ENCODE measurements at places on chromosomes 2 and 18.

DNA sequence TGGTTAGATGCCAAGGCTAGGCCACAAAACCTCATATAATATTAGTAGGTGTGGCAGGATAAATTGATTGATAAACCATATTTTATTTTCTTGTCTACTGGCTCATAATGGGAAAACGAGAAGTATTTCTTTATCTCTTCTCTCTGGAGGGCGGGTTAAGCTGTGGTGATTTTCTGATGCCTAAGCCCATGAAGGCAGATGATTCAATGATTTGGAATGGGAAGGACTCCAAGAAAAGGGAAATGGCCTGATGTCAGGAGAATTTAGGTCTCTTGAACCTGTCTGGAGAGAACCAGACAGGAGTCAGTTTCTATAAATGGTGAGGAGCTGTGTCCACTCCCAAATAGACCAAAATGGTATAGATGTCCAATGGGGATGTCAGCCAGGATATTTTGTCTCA is 18.7 kb upstream of the MAP4K3 start:
- no peak for DNase-seq

GRCh38 chr18:55090564-55091188 is 131.4 kb upstream of the CCDC68 start:
- DNase-seq, result no peak

- DNase-seq, result no peak
These were observed 78.2 kb downstream of the PTGR3 start for GRCh38 chr18:75130591-75131328.

- no peak for DNase-seq
These were observed 24.8 kb upstream of the KIDINS220 start for GRCh38 chr2:8862230-8862629.

DNA sequence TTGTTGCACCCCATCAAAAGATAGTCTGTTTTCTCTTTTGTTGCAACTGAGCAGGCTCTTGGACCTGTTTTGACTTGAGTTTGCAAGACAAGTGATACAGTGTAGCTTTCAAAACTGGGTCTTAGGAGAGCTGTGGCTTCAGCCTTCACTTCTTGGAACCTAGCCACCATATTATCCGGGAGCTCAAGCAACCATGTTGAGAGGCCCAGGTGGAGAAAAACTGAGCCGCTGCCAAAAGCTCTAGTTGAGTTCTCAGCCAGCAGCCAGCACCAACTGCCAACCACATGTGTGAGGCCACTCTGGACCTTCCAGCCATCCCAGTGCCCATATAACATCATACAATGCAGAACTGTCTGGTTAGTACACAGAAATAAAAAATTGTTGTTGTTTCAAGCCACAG is 5.4 kb downstream of the CACNB4 start:
- DNase-seq, result no peak

DNA sequence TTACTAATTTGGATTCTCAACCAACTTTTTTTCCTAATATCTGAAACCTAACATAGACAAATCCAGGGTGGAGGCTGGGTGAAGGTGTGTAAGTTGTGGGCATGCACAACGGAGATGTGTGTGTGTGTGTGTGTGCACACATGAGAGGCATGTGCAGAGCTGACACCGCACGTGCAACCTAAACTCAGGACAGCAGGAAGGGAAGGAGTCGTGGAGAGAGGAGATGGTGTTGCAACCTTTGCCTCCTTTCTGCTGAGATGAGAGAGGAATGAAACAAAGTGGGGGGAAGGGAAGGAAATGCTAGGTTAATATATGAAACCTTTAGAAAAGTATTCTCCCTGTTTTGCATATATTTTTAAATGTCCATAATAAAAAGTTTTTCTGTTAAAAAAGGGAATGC is 64.7 kb downstream of the KCTD1 start:
- DNase-seq, result no peak

DNA sequence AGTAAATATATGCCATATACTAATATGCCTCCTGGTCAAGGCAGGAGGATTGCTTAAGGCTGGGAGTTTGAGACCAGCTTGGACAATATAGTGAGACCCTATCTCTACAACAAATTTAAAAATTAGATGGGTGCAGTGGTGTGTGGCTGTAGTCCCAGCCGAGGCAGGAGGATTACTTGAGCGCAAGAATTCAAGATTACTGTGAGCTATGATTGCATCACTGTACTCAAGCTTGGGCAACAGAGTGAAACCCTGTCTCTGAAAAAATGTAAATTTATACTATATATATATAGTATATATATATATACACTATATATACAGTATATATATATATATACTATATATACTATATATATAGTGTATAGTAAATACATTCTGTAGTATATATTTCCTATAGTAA is 30.0 kb upstream of the NPC1 start:
- DNase-seq, result no peak

DNA sequence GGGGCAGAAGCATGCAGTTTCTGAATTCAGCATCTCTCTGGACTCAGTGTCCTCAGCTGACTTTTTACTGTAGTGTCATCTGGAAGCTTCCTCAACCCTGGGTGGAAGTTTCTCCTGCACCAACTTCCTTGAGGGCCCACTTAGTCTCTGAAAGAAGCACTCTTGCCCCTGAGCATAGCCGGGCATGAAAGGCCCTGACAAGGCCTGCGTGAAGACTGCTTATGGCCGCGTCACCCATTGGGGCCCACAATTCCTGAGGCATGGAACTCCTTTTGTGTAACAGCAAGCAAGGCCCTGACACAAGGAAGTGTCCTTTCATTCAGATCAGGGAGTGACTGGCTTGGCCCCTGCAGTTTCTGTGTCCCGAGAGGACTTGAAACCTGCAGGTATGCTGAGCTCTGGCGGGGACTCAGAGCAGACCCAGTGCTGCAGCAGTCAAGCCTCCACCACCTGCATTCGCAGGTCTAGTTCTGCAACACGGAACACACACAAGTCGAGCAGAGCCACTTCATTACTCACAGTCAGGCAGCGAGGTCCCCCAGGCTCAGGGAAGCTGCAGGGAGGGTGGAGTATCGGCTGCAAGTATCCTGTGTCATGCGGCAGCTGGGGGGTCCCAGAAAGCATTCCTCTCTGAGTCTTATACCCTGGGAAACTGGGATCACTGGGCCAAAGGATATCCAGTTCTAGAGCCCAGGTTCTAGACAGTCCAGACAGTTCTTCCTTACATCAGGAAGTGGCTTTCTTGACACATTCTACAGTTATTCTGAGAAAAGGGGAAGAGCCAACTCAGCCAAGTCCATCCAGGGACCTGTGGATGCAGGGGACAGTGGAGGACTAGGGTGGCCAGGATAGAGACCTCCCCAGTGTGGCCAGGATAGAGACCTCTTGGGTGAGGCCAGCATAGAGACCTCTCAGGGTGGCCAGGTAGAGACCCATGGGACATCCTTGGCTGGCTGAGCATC is 35.6 kb upstream of the PRLH start:
- DNase-seq, result no peak

DNA sequence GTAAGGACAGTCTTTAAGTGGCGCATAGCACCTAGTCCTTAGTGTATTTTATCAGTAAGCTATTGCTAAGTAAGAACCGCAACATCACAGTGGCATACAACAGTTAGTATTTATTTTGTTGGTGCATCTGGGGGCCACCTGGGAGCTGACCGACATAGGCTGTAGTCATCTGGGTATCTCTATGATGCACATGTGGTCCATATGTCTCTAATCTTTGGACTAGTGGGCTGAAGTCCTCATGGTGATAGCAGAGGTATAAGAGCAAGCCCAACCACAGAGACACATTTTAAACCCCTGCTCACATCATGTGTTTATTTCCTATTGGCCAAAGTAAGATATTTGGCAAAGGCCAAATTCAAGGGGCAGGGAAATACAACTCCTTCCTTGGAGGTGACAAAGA is 2.9 kb downstream of the CAMKMT start:
- no peak for DNase-seq

- DNase-seq, result no peak
These were observed 104.1 kb upstream of the TRIB2 start for GRCh38 chr2:12612671-12613070.

GRCh38 chr2:189129971-189130370 is 49.6 kb downstream of the COL5A2 start:
- no peak for DNase-seq

GRCh38 chr2:239368906-239369552 is 31.8 kb downstream of the HDAC4 start:
- no peak for DNase-seq

DNA sequence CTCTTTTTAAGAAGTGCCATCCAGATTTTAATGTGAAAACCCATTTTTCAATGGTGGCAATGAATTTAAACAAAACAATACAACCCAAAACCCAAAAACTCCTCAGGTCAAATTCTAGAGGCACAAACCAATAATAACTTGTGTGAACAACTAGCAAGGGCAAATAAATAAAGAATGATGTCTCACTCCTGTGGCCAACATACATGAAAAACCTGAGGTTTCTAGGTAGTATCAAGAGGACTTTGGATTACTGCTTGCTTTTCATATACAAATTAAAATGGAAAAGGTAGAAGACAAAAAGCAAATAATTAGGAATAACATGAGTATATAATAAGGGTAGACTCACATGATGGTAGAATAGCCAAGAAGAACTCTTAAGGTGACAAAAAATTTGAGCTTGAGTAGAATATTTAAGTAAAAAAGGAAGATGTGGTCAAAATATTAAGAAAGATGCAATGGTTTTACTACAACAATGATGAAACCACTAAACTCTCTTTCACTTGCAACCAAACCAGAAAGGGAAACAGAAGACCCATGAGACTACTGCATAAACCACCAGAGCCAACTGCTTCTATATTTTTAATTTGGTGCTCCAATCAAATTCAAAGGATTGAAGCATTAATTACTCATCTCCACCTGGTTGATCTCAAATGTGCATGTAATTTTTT is 53.5 kb downstream of the DARS1 start:
- no peak for DNase-seq

DNA sequence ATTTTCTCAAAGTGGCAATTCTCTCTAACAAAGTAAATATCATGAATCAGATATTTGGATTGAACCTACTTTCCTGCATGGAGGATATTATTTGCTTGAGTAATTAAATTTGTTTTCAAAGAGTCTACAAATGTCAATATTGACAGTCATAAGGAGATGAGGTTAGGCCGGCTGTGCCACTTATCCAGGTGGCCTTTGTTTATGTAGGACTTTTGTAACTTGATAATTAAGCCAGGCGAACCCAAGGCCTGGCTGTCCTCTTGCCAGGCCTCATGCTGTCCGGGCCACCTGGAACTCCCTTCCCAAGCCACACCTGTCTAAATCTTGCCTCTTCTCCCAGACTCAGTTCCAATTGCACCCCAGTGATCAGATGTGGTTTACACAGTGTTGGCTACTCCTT is 255.2 kb downstream of the ACKR3 start:
- no peak for DNase-seq

- no peak for DNase-seq
These were observed 135.0 kb downstream of the B3GNT2 start for GRCh38 chr2:62330959-62331358.

DNA sequence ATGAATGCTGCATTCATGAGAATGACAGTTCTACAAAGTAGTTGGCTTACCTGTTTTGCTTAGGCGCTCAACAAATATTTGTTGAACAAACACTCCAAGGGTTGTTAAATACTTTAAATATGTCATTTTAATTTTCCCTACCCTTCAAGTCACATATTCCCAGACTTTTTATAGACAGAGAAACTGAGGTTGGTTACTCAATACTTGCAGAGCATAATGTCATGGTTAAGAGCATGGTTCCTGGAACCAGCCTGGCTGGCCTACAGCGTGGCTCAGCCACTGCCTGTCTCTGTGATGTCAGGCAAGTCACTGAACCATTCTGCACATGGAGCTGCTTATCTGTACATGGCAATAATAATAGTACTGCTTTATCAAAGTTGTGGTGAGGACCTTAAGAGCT is 120.0 kb upstream of the STK17B start:
- no peak for DNase-seq

DNA sequence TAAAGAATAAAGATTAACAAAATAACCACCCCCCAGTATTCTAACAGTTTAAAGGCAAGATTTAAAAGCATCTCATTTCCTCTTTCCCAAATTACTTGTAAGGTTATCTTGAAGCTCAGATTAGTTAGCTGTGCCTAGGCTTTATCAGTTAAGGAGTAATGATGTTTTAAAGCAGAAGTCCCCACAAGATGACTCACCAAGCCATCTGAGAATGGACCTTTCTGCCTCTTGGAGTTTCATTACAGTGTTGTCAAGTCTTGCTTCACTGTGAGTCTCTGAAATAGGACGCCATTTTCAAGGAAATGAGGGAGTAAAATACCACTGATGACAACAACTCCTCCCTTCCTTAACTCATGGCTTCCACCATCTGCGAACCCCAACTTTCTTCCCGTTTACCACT is 35.9 kb downstream of the ZNF385B start:
- DNase-seq, result no peak

GRCh38 chr2:212811921-212812320 is 273.3 kb upstream of the ERBB4 start:
- no peak for DNase-seq

GRCh38 chr2:5696404-5696944 is 4.3 kb downstream of the SOX11 start:
- no peak for DNase-seq

GRCh38 chr2:222734703-222735014 is 63.2 kb downstream of the MOGAT1 start:
- no peak for DNase-seq

- no peak for DNase-seq
These were observed 15.3 kb downstream of the CROCC2 start for GRCh38 chr2:240921311-240921994.

- DNase-seq, result no peak
These were observed 29.6 kb upstream of the PXDN start for GRCh38 chr2:1773883-1774282.

DNA sequence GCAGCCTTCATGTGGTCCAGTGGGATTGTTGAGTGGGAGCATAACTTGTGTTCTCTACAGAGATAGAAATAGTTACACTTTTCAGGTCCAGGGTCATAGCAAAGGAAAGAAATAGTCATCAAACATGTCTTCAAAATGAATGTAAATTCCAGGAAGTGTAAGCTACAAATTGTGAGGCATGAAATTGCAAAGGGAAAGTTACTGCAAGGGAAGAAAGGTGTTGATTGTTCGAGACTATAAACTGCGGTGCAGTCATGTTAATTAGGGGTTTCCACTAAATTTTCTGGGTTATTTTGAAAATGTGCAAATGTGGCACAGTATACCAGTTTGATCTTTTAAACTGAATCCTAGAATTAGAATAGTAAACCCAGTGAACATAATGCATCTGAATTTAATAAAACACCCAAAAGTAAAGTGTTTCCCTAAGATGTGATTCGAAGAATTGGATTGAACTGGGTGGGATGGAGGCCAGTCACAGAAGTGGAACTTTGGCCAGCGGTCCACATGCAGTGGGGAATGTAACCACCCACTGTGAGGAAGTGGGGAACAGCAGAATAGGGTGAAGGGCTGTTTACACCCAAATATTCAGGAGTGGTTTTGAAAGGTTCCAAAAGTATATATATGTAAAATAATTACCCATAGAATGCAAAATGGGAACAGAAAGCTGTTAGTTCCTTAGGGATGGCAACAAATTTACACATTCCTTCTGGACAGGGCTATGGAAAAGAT is 126.5 kb upstream of the CCDC68 start:
- DNase-seq, result no peak

- no peak for DNase-seq
These were observed 69.2 kb downstream of the RFTN2 start for GRCh38 chr2:197606180-197606579.

- no peak for DNase-seq
These were observed 4.9 kb downstream of the STPG4 start for GRCh38 chr2:47150175-47150574.

GRCh38 chr2:281381-281780 is 6.5 kb downstream of the ALKAL2 start:
- DNase-seq, result no peak

GRCh38 chr18:12113999-12114646 is 20.5 kb downstream of the ANKRD62 start:
- DNase-seq, result no peak

- DNase-seq, result no peak
These were observed 75.7 kb downstream of the WDR7 start for GRCh38 chr18:56726906-56727305.

GRCh38 chr2:86305195-86305914 is 32.1 kb downstream of the REEP1 start:
- no peak for DNase-seq

Measured in forelimb muscle (tissue), 1 donor.